ENCODE measurements at places on chromosomes 12 and 14. TPM values are rescaled to one million over a fixed set of nuclear protein-coding genes. Genes with fewer than 3 reads are reported as not detected.

Gene RPGRIP1
- 0.25 TPM for polyA plus RNA-seq

- DNase-seq, result no peak
These were observed 1.6 kb downstream of the SCARB1 start for GRCh38 chr12:124861898-124862676.

DNA sequence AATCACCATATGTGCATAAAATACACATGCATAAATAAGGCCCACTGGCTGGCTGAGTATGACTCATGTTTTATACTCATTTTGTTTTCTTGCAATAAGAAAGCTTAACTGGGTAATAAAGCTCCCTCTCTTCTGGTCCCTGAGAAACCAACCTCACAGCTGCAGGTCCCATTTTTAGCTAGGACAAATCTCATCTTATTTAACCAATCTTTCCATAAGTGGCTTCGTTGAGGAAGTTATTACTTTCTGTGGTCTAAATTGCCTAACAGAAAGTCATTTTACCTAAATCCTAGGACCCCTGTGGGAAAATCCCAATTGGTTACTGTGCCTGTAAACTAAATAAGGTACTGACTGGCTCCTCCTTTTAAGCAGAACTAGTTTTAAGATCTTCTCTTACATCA is 232.8 kb upstream of the FBXO33 start:
- DNase-seq, result no peak

Gene NYNRIN
- 1.8 TPM for polyA plus RNA-seq

DNA sequence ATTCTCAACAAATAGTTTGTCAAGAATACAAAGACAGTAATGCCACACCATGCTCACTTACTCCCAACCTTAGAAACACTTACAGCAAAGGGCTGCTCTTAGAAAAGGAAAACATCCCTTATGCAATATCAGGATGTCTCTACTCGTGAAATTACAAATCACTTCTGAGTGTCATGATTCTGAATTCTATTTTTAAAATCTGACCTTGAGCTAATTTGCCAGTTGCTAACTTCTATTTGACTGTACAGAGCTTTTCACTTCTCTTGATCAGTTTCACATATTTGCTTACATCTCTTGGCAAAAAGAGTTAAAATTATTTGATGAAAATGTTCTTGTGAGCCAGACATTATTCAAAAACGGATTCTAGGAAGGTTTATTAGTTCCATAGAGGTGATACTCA is 136.7 kb upstream of the SLC35F4 start:
- no peak for DNase-seq

Gene HOXC13
- polyA plus RNA-seq, result not detected

GRCh38 chr12:13596714-13597113 is 384.7 kb downstream of the GRIN2B start:
- no peak for DNase-seq

DNA sequence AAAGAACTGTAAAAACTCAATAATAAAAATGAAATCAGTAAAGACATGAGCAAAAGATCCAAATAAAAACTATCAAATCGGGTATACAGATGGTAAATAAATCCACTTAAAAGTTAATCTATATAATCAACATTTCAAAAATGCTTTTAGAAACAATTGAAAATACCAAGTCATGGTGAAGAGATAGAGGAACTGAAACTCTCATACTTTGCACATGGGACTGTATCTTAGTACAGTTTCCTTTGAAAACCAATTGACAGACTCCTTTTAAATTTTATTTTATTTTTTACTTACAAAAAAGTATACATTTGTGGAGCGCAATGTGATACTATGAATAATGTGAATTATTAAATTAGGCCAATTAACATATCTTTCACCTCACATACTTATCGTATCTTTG is 98.6 kb upstream of the FAR2 start:
- DNase-seq, result no peak

GRCh38 chr12:11711651-11712327 is 62.3 kb downstream of the ETV6 start:
- DNase-seq, result no peak

DNA sequence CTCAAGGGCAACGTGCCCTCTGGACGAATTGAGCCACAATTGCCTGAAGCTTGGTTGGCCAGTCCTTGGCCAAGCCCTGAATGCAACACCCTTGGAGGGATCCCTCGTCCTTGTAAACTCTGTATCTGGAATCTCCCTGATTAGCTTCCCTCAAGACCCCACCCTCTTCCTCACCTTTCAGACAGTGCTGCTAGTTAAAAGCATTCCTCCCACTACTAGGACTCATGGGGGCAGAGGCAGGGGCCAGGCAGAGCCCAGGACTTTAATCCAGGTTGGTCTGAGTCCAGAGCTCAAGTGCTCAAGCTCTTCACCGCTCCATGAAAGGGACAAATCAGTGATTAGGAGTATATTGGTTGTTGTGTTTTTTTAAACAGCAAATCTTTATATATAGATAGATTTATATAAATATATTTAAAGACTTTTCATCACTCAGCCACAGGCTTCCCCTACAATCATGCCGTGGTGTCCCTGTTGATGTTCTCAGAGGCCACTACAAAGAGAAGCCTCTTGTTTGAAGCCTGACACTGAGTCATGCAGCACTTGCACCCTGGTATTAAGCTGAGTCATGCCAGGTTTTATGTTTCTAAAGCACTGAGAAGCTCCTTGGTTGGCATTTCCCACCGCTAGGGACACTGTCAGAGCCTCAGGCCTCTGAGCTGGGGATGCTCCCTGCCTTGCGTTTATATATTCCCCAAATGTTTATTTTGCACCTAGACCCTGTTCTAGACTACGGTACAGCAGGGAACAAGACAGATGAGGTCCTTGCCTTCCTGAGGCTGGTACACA is 53.8 kb upstream of the GSC start:
- DNase-seq, result no peak

- DNase-seq, result no peak
These were observed 18.7 kb downstream of the CCDC63 start for GRCh38 chr12:110865521-110865920.

Gene HOTAIR
- not detected for polyA plus RNA-seq
